ENCODE measurements at places on chromosomes 2 and 18.

- no peak for DNase-seq
These were observed 127.8 kb upstream of the SYT4 start for GRCh38 chr18:43405097-43405496.

- no peak for DNase-seq
These were observed 293.4 kb downstream of the CELF4 start for GRCh38 chr18:37272226-37272625.

DNA sequence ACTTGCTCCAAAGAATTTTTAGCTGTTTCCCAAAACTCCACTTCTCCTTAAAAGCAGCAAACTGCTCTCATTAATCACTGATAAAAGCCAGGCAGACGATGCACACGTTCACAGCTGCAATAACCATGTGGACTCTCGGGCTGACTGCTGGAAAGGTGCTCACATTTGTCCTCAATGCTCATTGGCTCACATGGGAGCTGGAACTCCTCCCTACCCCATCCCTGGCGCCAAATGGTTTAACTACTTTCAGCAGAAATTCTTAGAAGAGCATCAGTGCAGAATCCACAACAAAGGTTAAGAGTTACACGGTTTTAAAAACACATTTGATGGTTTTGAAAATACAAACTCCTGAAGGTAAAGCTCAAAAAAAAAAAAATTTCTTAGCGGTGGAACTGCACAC, 117.1 kb downstream of the NOL10 start:
- no peak for DNase-seq

DNA sequence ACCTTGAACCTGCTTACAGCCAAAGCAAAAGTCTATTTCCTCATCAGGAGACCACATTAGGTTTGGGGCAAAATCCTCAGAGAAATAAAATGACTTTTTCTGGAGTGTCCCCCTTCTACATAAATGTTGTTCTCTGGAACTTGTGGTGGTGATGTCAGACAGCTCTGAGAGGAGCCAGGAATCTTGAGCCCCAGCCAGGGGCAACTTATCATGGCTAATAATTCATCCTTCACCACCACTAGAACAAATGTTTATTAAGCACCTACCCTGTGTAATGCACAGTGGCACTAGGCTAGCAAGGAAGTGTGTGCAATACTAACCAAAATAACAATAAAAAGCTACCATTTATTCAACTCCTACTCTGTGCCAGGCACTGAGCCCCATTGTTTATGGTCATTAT, 9.0 kb upstream of the BMP10 start:
- no peak for DNase-seq

DNA sequence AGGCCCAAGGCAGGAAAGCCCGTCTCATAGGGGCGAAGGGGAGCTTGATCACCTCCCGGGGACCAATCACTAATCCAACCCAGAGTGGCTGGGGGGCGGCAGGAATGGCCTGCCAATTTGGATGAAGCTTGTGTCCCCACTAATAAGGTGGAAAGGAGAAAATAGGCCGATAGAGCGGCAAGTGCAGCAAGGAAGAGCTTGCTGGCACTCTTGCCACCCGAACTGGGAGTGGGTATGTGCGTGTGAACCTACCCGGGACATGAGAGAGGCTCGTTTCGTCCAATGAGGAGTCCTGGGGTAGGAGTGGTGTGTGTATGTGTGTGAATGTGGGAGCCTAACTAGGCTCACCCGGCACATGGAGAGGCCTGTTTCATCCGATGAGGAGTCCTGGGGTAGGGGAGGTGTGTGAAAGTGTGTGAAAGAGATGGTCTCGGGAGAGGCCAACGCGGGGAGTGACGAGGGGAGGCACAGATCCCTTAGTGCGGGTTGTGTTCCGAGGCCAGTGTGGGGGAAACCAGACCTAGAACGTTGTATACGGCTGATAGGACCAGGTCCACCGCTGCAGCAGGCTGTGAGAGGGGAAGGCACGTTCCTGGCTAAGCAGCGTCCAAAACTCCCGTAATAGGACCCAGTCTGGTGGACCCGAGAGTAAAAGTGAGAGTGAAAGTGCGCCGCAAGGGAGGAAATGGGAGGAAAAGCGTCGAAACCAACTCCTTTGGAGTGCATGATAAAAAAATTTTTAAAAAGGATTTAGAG, 47.1 kb upstream of the SELENOI start:
- peak; percentile 51 for DNase-seq

DNA sequence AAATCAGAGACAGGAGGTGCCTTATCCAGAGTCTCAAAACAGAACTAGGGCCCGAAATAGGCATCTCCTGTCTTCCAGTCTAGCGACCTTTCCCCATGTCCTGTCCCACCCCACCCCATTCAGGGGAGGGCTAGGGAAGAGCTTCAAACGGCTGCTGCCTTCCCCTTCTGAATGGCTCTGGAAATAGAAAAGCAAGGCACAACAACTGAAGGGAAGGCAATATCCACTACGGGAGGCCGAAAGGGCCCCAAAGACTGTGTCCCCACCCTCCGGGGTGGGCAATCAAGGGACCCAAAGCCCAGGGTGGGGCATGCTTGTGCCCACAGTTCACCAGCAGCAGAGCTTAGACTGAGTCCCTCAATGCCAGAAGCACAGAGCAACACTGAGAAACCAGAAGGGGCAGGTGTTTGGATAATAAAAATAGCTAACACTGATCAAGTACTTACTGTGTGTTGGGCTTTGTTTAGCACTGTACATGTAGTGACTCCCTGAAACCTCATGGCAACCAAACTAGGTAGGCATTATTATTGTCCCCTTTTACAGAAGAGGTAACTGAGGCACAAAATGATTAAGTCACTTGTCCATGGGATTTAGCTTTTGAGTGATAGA, 38.5 kb downstream of the CYRIA start:
- no peak for DNase-seq

GRCh38 chr2:3139906-3140305, 237.7 kb downstream of the EIPR1 start:
- DNase-seq: no peak

DNA sequence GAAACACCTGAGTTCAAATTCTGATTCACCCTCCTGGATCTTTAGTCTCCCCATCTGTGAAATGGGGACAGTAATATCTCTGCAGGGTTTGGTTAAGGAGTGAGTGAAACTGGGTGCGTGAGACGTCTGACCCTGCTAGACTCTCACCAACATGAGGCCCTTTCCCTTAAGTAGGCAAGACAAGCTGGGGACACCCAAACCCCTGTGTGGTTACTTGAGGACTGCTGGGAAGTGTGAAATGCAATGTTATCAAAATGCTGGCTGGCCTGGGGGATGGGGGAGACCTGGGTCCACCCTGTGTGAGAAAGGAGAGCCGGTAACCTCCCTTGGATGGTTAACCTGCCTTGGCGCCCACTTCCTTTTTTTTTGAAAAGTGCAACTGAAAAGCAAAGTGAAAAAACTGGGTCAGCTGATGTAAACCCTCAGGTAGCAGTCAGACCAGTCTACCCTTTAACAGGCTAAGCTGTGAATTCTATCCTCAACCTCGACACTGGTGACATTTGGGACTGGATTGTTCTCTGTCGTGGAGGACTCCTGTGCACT, 82.3 kb downstream of the INPP5D start:
- no peak for DNase-seq

DNA sequence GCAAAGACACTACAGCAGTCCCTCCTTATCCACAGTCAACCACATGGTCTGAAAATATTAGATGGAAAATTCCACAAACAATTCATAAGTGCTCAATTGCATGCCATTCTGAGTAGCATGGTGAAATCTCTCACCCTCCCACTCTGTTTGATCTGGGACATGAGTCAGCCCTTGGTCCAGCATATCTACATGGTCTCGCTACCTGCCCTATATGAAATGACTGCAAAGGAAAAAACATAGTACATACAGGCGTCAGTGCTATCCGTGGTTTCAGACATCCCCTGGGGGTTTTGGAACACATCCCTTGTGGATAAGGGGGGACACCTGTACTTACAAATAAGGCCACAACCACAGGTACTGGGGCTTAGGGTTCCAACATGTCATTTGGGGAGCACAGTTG, 73.7 kb downstream of the CABLES1 start:
- no peak for DNase-seq

All from stimulated activated CD4-positive, alpha-beta T cell treated with anti-CD3 and anti-CD28 coated beads, Interleukin-4, amount 100 ng/mL, for 4 hours (primary cell).